Kidney (tissue), 22 donors: ENCODE measurements at places on chromosomes 16 and 17. TPM values are rescaled to one million over a fixed set of nuclear protein-coding genes. Genes with fewer than 3 reads are reported as not detected.

- DNase-seq: peak; percentile 72
Observed at GRCh38 chr16:70685061-70685937, 554 bp downstream of the MTSS2 start.

GRCh38 chr17:77782201-77782600 is 176.3 kb upstream of the TNRC6C start:
- DNase-seq: no peak

DNA sequence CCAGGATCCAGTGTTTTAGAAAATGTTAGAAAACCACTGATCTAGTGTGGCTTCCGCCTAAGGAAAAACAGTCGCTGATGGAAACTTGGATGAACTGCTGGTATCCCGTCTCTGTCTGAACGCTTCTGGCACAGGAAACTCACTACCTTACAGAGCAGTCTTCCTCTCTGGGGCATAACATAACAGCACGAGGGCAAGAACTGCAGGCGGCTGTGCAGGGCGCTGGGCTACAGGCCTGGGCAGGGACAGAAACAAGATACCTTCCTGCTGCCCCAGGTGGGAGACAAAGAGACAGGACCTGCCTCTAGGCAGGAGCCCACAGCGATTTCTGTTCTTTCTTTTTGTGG is 10.5 kb downstream of the MXRA7 start:
- no peak for DNase-seq

HS3ST4 gene
- polyA plus RNA-seq: not detected

MYH11 gene
- polyA plus RNA-seq: 40.2 TPM

GCGR gene
- polyA plus RNA-seq: 37.2 TPM

- DNase-seq: no peak
Observed at GRCh38 chr17:71472809-71473789, 647.7 kb upstream of the SOX9 start.

GRCh38 chr17:36593656-36594316 is 2.1 kb downstream of the DHRS11 start:
- DNase-seq: no peak

CSH1 gene
- not detected for polyA plus RNA-seq

GRCh38 chr16:1300664-1301476 is 8.6 kb upstream of the UBE2I start:
- DNase-seq: peak; percentile 80

GRCh38 chr17:570388-570787 is 144.3 kb downstream of the VPS53 start:
- no peak for DNase-seq

NUPR1 gene
- 125 TPM for polyA plus RNA-seq

GRCh38 chr17:3962217-3962964 is 1.8 kb downstream of the ATP2A3 start:
- no peak for DNase-seq

- no peak for DNase-seq
Observed at GRCh38 chr16:79943736-79944135, 343.2 kb upstream of the MAF start.

PTX4 gene
- not detected for polyA plus RNA-seq

GRCh38 chr17:35889818-35890773 is 9.9 kb upstream of the CCL5 start:
- DNase-seq: no peak

MYH1 gene
- not detected for polyA plus RNA-seq

DNA sequence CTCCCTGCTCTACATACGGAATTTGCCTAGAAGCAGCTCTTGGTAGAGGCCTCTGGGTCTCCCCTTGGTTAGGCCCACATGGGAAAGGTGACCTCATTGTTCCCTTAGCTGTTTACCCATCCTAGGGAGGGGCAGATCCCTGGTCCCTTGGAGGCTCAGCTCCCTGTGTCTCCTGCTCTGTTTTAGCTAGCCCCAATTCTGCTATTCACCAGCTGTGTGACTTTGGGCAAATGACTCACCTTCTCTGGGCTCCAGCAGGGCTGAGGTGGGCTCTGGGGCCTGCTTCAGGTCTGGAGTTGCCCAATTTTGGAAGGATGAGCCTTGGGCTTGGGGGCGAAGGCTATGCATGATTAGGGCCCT is 3.9 kb downstream of the ABCC3 start:
- no peak for DNase-seq

TM4SF5 gene
- 31.3 TPM for polyA plus RNA-seq

DNA sequence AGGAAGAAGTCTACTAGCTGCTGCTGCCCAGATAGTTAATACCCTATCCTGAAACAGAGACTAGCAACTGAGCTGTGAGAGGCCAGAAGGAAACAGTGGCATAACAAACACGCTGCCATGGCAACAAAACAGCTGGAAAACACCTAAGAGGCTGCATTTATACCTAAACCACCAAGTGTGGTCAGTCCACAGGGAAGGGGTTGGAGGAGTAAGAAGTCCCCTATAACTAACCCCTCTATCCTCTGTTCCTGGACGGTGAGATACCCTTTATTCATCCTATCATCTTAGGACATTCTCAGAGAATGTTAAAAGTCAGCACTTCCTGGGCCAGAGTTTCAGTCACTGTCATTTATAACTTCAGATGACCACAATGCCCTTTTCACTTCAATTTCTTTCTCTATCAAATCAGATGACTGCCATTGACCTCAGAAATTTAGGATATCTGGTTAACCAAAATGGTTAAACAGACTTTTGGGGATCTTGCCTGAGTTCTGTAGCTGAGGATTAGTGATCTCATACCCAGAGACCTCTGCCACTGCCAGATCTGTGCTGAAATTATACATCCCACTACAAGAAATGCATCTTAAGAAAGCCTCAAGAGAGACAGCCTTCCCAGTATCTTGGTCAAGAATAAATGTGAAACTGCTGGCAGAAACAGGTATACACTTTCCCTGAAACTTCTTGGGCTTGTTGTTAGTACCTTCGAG is 36.2 kb downstream of the STH start:
- DNase-seq: no peak

EFCAB13 gene
- polyA plus RNA-seq: 2.2 TPM

TMIGD1 gene
- 0.90 TPM for polyA plus RNA-seq

- DNase-seq: no peak
Observed at GRCh38 chr17:41352597-41353366, 2.2 kb upstream of the KRT33A start.

DNA sequence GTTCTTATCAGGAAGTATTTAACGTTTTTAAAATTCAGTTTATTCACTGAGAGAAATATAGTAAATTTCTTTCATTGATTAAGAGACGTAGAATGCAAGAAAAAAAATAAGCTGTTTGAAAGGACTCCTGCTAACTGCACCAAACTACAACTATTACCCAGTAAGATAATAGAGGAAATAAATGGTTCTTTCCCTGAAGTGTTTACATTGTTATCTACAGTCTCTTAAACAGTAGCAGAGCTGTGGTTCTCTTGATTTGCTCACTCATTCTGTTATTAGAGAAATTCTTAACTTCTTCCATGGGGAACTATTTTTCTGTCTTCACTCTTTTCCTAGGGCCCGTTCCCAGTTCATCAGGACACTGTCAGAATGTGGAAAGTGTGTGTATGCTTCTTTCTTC is 973.0 kb downstream of the KCNJ2 start:
- DNase-seq: no peak

- DNase-seq: no peak
Observed at GRCh38 chr17:59753522-59754467, 46.3 kb downstream of the VMP1 start.

PLXDC1 gene
- polyA plus RNA-seq: 4.5 TPM

GRCh38 chr16:9330095-9330494 is 238.7 kb downstream of the HAPSTR1 start:
- no peak for DNase-seq

DNA sequence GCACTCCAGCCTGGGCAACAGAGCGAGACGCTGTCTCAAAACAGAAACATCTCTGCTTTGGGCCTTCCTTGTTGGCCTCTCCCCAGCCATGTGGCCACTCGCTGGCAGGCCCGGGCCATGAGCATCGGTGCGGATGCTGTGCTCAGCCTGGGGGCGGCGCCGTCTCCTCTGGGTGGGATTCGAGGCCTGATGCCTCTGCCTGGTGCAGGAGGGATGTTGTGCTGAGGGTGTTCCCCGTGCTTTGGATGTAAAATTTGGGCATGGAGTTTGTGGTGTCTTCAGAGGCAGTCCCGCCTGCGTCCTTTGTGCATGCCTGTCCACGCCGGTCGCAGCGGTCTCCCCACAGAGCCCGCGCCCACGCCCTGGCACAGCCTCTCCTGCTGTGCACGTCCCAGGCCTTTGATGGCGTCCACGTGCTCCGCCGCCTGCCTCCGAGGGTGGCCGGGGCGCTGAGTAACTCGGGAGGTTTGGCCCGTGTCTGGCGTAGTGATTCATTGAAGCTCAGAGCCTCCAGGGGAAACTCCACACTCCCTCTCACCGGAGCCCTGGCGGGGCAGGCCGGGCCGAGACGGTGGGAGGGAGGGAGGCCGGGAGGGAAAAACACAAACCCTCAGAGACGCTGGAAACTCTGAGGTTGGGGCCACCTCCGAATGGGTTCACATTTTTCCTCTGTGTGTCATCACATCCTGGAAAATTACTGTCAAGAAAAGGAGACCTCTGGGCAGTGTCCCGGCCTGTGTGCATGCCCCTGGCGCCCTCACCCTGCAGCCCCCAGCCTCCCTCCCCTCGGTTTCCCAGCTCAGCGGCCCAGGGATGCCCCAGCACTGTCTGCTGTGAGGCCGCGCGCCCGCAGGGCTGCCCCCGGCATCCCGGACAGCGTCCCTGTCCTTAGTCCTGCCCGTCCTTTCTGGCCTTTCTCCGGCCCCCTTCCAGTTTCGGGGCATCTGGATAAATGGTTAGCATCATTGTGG is 19.0 kb downstream of the CENPX start:
- peak; percentile 65 for DNase-seq

ST6GALNAC2 gene
- polyA plus RNA-seq: 6.5 TPM

DNA sequence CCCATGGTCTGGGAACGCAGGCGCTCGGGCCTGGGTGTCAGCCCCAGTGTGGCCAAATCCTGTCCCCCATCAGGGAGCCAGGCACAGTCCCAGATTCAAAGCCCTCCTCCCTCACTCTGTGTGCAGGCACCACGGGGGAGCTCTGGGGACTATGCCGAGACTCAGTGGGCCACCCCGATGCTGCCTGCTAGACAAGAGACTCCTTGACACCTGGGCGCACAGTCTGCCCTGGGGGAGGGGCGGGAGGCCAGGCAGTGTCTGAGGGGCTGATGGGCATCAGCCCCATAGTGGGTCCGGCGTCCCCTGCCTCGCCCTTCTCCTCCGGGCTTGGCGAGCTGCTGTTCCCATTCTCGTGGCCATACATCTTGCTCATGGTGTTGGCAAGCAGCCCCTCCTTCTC is 8.5 kb upstream of the CD79B start:
- peak; percentile 31 for DNase-seq

- DNase-seq: no peak
Observed at GRCh38 chr17:76704805-76705204, 6.0 kb downstream of the MXRA7 start.

DNA sequence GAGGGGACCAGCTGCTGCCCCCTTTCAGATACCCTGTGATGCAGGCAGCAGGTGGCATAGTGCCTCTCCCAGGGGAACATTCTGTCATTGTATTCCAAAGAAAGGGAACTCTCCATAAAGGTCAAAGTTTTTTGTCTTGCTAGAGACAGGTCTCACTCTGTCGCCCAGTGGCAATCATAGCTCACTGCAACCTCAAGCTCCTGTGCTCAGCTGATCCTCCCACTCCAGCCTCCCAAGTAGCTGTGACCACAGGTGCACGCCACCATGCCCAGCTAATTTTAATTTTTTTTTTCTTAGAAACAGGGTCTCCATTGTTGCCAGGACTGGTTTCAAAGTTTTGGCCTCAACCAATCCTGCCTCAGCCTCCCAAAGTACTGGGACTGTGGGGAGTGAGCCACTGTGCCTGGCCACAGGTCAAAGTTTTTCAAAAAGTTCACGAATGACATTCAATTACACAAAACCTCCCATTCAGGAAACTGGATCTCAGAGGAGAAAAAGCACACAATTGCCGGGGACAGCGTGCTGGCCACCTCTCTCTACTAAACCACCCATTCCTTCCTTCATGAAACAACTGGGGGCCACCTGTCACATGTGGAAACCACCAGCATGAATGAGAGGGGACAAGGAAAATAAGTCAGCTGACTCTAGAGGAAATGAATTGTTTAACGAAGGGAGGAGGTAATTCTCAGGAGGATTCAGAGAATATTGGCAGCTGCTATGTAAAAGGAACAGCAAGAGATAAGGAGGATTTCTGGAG is 80.0 kb downstream of the MARCHF10 start:
- no peak for DNase-seq

IGFALS gene
- 2.9 TPM for polyA plus RNA-seq

GRCh38 chr17:73197161-73197560 is 4.3 kb downstream of the COG1 start:
- no peak for DNase-seq

DNA sequence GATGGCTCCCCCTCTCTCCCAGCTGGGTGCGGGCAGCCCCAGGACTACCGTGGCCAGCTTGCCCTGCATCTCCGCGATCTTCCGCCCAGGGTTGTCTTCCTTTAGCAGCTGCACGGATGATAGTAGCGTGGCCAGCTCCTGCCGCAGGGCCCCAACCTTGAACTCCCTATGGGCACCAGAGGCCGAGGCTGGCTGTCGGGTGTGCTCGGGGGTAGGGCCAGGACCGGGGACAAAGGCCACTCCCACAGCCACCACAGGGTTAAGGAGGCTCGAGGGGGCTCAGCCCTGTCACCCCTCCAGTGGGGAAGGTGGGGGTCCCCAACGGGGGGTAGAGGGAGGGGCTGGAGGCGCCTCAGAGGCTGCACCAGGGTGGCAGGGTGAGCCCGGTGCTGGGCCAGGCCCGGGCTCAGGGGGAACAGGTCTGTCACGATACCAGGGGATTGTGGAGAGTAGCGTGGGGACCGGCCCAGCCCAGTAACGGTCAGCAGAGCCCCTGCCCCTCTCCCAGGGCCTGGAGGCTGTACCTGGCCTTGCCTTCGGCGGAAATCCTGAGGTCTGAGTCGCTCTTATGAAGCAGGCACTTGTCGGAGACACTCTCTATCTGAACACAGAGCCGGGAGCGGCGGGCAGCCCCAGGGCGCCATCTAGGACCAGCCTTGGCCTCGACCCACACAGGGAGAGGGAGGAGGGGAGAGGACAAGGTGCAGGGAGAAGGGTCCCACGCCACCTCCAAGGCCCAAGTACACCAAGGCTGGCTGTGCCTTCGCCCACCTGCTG is 5.2 kb downstream of the PERCC1 start:
- no peak for DNase-seq

- DNase-seq: peak; percentile 64
Observed at GRCh38 chr17:81295676-81296381, 722 bp upstream of the SLC38A10 start.

- no peak for DNase-seq
Observed at GRCh38 chr17:80363518-80364090, 51.4 kb upstream of the ENDOV start.

GRCh38 chr16:85136702-85137322 is 24.5 kb upstream of the CIBAR2 start:
- DNase-seq: no peak

GRCh38 chr17:2222901-2223616 is 80.5 kb downstream of the SMG6 start:
- DNase-seq: no peak

- peak; percentile 91 for DNase-seq
Observed at GRCh38 chr17:78342449-78343186, 17.3 kb downstream of the SOCS3 start.

ACSM2A gene
- polyA plus RNA-seq: 269 TPM

KAT8 gene
- polyA plus RNA-seq: 40.9 TPM

CIAO3 gene
- polyA plus RNA-seq: 37.7 TPM

PRAC1 gene
- not detected for polyA plus RNA-seq
